ENCODE measurements at places on chromosomes 2 and 18.
A peak's percentile ranks its signal among the peaks of the same experiment; 100 is the strongest.

- no peak for DNase-seq
Measured at GRCh38 chr18:59419386-59419785, 60.3 kb upstream of the LMAN1 start.

DNA sequence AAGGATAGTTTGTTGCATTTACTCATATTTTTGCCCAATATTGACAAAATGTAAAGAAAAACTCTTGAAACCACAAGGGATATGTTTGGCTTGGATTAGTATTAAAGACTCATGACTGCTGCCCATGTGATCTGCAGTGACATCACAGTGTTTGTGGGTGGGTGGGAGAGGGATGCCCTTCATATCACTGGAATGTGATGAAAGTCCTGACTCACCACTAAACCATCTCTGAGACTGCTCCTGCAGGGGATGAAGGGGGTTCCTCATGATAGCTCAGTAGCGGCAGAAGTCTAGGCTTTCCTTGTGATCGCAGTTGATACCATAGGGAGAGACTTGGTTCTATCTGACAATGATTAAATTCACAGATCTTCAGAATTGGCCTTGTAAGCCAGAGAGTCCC, 451.2 kb downstream of the CNTNAP5 start:
- DNase-seq, result no peak

DNA sequence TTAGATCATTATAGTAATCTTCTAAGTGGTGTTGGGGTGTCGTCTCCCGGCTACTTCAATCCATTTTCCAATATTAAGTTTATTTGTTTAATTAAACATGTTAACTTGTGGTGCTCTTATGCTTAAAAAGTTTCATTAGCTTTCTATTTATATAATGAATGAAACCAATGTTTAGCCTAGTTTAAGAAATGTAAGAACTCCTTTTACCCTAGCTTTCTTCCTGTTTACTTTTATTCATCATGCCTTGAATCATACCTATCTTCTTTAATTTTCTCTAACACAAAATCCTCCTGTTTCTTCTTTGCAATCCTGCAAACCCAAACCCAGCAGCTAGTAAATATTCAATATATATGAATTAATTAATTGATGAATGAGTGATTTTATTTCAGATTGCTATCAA, 1276.7 kb upstream of the PIK3C3 start:
- DNase-seq, result no peak

- peak; percentile 70 for DNase-seq
Measured at GRCh38 chr2:54106631-54107454, 8.6 kb upstream of the ACYP2 start.

GRCh38 chr18:55998071-55998522, 410.1 kb upstream of the TCF4 start:
- no peak for DNase-seq

GRCh38 chr2:227932403-227932802, 61.0 kb downstream of the DAW1 start:
- no peak for DNase-seq

- DNase-seq, result no peak
Measured at GRCh38 chr18:22434973-22435608, 17.4 kb upstream of the CTAGE1 start.

GRCh38 chr2:209619782-209620181, 151.8 kb upstream of the UNC80 start:
- DNase-seq, result no peak

DNA sequence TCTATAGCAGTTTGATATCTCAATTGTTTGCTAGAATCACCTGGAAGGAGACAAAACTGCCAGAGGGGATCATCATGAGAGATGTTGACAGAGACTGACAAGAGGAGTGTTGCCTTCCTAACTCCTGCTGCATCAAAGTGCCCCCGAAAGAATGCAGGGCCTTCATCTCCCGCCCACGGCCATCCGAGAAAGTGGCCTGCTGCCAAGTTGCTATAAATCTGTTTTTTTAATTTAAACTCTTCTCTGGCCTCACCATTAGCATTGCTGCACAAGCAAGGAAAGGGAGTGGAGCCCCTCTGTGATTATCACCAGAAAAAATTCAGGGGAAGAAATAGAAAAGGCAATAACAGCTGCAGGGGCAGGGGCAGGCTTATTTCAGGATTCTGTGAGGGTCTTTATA, 238.1 kb upstream of the EPHA4 start:
- no peak for DNase-seq

DNA sequence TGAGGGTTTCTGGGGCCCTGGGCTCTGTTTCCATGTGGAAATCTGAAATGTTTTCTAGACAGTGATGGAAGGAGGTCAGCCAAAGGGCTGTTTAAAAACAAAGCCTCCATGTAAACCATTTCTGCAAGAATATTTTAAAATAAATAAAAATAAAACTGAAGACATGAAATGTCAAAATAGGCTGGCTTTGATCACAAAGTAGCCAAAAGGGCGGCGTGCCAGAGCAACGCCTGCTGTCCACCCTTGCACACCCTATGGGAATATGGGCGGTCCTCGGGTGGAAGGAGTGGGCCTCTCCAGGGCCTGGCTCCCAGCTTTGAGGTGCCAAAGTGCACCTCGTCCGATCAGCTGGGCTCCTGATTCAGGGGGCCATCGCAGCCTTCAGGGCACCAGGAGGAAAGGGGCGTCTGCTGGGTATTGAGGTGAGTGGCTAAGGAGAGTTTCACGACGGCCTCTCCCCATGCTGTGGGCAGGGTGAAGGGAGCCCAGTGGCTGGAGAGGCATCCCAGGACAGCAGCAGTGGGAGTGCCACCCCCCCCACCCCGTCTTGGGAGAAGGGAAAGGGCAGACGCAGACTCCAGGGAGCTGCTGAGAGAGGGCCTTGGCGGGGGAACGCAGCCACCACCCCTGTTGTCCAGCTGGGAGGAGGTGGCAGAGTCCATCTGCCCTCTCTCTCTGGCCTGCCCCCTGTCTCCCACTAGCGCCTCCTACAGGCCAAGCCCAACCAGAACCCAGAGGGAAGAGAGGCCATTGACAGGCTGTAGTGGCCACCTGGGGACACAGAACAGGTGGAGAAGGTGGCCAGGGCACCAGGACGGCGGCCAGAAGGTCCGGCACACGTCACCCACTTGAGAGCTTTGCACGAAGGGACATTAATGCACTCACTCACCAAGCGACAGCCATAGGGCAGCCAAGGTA, 5.7 kb upstream of the ERFE start:
- no peak for DNase-seq

GRCh38 chr2:114699423-114699944, 257.0 kb downstream of the DPP10 start:
- DNase-seq, result no peak
